ENCODE measurements at places on chromosomes 13 and 19. TPM values are rescaled to one million over a fixed set of nuclear protein-coding genes. Genes with fewer than 3 reads are reported as not detected.
A peak's percentile ranks its signal among the peaks of the same experiment; 100 is the strongest.

DNA sequence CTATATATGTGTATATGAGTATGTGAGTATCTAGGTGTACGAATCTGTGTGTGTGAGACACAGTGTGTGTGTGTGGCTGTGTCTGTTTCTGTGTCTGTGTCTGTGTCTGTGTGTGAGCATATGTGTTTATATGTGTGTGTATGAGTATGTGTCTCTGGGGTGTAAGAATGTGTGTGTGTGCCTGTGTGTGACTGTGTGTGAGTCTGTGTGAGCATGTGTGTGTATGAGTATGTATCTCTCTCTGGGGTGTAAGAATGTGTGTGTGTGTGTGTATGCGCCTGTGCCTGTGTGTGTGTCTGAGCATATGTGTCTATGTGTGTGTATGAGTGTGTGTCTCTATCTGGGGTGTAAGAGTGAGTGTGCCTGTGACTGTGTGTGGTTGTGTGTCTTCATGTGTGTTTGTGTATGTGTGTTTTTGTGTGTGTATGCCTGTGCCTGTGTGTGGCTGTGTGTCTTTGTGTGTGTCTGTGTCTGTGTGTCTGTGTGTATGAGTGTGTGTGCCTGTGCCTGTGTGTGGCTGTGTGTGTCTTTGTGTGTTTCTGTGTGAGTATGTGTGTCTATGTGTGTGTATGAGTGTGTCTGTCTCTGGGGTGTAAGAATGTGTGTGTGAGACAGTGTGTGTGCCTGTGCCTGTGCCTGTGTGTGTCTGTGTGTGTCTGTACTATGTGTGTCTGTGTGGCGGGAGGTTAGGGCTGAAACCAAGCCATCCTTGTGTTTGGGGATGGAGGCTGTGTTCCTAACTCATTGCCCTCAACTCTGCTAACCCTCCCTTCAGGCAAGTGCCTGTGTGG, 11.2 kb downstream of the AXL start:
- DNase-seq: no peak

DNA sequence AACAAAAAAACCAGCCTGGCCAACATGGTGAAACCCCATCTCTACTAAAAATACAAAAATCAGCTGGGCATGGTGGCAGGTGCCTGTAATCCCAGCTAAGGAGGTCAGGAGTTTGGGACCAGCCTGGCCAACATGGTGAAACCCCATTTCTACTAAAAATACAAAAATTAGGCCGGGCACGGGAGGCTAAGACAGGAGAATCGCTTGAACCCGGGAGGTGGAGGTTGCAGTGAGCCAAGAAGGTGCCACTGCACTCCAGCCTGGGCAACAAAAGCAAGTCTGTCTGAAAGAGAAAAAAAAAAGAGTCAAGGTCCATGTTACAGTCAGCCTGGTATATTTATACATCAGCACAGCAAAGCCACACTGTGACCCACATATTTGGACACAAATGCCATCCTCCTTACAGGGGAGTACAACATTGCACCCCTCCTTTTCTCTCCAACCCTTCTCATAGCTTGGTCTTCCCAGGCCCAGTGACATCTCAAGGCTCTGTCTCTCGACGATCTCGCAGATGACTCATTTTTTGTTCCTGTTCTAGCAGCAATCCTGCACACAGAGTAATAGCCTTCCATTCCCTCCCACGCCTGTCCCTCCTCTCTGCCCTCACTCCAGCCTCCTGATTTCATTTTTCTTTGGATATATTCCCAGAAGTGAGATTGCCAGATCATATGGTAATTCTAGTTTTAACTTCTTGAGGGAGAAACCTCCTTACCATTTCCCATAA, 21.0 kb upstream of the DPP9 start:
- DNase-seq: peak; percentile 81

GRCh38 chr19:19110410-19111135, 27.7 kb downstream of the TMEM161A start:
- DNase-seq: no peak

GRCh38 chr19:5578097-5578846, 10.5 kb upstream of the TINCR start:
- DNase-seq: peak; percentile 49

- DNase-seq: no peak
Measured at GRCh38 chr19:916645-917322, 349 bp upstream of the KISS1R start.

- no peak for DNase-seq
Measured at GRCh38 chr13:74870865-74871264, 611.1 kb downstream of the TBC1D4 start.

DNA sequence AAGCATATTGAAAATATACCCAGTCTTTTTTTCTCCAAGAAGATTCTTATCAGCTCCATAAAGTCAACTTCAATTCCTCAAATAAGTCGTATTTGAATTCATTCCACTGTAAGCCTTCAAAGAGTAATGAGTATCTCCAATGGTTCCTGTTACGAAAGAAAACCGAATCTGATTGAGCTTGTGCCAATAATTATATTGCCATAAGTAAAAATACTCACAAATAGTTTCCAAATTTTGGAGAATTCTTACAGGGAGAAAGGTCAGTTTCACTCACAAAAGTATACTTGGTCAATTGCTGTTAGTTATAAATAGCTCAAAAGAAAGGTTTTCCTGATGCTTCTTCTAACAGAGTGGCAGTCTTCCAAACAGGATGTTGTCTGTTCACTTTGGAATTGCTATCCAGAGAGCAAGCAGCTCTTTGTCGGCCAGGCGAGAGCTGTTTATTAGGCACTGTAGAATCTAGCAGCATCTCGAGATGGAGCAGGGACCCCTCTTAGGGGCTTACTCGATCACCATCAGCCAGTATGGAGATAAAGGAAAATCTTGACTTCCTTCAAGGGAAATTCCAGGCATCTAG, 13.5 kb downstream of the ERICH4 start:
- peak; percentile 4 for DNase-seq

DNA sequence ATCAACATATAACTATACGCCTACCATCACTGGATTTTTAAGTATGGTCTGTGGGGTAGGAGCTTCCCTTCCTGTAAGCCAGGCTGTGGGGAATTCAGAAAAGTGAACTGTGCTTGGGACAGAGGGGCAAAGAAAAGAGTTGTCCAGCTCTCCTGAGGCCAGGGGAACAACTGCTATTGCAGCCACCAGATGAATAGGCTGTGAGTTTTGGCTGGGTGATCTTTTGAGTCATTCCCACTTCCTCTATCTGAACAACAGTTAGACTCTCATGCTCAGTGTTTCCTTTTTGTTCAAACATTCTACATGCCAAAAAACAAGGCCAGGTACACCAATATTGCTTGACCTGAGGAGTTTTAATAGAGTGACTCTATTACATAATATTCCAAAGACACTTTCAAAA, 426.2 kb upstream of the DACH1 start:
- no peak for DNase-seq

DNA sequence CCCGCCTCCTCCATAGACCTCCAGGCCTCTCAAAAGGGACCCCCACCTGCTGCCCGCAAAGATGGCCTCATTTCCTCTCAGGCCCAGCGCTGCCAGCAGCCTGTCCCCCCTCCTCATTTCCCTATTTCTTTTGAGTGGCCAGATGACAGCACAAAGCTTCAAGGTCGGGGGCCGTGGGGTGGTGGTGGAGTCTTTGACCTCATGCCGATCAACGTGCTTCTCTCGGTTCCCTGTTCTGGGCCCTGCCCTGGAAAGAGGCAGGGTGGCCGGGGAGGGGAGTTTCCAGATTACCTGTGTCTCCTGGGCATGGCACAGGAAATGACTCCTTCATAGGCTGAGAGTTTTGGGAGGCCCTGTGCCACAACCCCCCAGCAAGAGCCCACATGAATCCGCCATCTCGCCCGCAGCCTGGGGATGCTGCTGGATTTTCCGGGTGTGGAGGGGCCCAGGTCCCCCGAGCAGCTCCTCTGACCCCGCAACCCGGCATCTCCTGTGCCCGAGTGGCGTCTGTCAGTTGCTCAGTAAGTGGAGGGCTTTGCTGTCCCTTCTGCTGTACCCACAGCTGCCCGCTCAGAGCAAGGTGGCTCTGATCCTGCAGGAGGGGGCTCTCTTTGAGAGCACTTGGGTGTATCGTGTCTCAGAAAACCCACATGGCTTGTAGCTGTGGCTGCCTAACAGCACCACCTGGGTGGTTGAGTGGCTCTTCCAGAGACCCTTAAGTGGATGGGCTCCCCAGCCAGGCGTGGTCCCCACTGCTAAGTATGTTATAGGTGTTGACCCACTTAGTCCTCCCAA, 139.4 kb downstream of the SIPA1L3 start:
- no peak for DNase-seq

DNA sequence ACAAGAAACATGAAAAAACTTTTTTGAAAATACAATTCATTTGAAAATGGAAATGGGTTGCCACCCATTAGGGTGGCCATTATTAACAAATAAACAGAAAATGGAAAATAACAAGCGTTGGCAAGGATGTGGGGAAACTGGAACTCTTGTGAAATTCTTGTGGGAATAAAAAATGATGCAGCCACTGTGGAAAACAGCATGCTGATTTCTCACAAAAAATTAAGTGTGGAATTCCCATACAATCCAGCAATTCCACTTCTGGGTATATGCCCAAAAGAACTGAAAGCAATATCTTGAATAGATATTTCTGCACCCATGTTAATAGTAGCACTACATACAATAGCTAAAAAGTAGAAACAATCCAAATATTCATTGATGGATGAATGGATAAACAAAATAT, 165.2 kb downstream of the DCLK1 start:
- DNase-seq: no peak

The MEDAG gene
- 4.1 TPM for total RNA-seq

The SULT2A1 gene
- total RNA-seq: not detected

- DNase-seq: peak; percentile 15
Measured at GRCh38 chr19:55289117-55289796, 5.5 kb downstream of the BRSK1 start.

The C19orf67 gene
- not detected for total RNA-seq

DNA sequence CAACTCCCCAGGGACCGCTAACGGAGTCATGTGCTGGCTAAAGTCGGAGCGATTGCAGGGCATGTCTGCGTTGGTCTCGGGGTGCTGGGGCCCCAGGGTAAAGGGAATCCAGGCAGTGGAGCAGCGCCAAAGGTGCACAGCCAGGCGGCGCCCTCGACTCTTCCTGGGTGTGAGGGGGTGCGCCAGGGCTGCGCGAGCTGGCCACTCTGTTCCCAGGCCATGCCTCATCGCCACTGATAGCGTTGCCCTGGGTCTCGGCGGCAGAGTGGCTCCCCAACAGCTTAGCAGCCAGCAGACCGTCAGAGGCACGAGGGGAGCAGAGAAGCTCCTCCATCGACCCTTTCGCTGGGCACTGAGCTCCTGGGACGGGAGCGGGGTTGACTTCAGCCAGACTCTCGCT, 152.7 kb downstream of the B3GLCT start:
- no peak for DNase-seq

DNA sequence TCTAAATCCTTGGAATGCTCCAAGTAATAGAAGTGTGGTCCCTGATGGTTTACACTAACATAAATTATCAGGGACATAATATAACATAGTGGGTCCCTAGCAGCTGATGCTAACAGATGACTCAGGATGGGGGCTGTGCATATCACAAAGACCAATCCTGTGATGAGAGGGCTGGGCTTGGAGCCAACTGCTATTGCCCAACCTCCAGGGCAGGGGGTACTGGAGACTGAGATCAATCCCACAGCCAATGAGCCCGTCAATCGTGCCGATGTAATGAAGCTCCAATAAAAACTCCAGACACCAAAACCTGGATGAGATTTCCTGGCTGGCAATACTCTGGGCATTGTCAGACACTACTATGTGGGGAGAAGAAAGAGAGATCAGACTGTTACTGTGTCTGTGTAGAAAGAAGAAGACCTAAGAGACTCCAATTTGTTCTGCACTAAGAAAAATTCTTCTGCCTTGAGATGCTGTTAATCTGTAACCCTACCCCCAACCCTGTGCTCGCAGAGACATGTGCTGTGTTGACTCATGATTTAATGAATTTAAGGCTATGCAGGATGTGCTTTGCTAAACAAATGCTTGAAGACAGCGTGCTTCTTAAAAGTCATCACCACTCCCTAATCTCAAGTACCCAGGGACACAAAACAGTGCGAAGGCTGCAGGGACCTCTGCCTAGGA, 33.4 kb downstream of the ABCC4 start:
- DNase-seq: peak; percentile 82

GRCh38 chr13:20387441-20387971, 138.2 kb downstream of the CRYL1 start:
- no peak for DNase-seq

The PLPPR3 gene
- total RNA-seq: 0.26 TPM

DNA sequence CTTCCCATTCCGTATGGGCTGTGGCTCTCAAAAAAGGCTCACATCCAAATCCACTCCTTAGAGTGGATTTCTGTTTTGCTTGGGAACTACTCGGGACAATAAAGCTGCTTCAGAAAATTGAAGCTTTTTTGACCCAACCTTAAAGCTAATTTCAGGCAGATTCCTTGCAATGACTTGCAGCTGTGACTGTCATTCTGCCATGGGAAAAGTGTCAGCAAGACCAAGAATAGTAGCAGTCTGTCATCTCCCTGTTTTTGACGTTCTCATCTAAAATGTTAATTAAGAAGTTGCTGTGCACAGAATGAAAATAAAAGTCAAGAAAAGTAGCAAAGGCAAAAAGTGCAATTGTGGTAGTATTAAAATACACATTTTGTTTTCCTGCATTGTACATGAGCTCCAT, 304.7 kb downstream of the COG6 start:
- DNase-seq: peak; percentile 79

The MAMSTR gene
- total RNA-seq: 8.7 TPM

The CLEC4G gene
- not detected for total RNA-seq

The CYP2S1 gene
- not detected for total RNA-seq

GRCh38 chr19:58585442-58586132, 12.5 kb upstream of the MZF1 start:
- DNase-seq: no peak

- DNase-seq: peak; percentile 56
Measured at GRCh38 chr13:46721054-46721453, 75.9 kb downstream of the ESD start.

DNA sequence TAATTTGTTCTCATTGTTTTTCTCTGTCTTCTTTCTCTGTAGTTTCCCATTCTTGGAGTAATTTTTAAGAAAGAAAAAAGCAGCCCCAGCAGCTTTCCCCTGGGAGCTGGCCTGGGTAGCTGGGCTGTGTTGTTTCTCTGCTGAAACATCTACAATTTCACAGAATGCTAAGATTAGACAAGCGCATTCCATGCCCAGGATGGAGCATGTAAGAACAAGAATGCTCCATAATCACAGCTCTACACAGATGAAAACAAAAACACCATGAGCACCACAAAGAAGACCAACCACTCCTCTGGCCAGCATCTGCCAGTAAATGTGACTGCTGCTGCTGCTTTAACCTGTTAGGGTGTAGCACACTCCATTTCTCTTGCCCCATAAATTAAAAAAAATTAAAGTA, 239.2 kb upstream of the SLITRK1 start:
- peak; percentile 64 for DNase-seq

GRCh38 chr13:23688336-23688735, 118.1 kb downstream of the TNFRSF19 start:
- no peak for DNase-seq
